ENCODE measurements at places on chromosomes 11 and 22.

GRCh38 chr11:2942872-2943710 is 13.9 kb upstream of the PHLDA2 start:
- no peak for DNase-seq

DNA sequence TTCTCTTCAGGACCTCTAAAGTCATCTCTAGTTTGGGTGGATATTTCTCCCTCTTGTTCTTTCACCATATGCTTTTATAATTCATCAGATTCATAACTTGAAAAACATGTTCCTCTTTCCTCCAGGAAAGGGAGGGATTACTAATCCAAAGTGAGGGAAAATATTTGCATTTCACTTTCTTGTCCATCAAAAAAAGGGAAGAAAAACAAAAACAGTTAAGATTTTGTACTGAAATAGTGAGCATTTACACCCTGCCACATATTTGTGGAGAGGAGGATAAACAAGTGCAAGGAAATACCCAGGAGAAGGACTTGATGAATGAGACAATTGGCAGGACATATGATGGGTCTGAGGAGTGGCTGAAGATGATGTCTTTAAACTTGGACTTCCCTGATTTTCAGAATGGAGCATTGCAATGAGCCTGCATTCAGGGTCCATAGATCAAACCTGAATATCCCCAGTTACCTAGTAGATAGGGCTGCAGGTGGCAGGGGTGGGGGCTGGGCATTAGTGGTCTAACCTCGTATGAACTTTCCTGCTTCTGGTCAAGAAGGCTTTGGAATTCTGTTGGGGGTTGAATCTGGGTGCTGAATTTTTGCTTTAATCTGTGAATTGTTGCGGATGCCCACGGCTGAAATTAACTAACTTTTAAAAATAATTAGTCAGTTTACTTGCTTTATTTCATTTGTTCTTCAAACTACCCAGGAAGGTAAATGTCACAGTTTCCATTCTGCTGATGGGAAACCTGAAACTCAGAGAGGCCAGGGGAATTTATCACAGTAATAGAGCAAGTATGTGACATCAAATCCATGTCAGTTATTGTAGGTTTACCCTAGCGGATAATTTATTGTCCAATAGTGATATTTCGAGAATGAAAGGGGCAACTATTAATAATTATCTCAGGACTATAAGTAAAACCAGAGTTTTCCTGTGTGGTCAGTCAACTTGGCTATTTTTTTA is 36.9 kb upstream of the TMEM123 start:
- no peak for DNase-seq

DNA sequence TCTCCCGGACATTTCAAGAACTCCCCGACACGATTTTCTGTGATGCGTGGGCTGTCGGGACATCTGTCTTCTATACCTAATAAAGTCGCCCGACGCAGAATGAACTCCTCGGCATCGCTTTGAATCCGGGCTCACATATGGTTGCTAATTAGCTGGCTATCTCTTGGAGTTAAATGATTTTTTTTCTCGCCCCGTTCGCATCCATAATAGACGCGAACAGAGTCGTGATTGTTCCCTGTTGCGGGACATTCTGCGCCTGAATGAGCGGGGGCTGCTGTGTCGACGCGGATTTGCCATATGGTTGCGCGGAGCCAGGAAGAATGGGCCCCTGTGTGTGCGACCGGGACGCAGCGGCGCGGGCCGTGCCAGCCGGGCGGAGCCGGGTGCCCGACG is 16.4 kb downstream of the CDKN1C start:
- DNase-seq: no peak

GRCh38 chr11:120012245-120012644 is 125.7 kb downstream of the TRIM29 start:
- no peak for DNase-seq

GRCh38 chr11:96798445-96798844 is 408.6 kb downstream of the JRKL start:
- no peak for DNase-seq

- DNase-seq: no peak
Measured at GRCh38 chr22:36910461-36910860, 3.0 kb upstream of the CSF2RB start.

DNA sequence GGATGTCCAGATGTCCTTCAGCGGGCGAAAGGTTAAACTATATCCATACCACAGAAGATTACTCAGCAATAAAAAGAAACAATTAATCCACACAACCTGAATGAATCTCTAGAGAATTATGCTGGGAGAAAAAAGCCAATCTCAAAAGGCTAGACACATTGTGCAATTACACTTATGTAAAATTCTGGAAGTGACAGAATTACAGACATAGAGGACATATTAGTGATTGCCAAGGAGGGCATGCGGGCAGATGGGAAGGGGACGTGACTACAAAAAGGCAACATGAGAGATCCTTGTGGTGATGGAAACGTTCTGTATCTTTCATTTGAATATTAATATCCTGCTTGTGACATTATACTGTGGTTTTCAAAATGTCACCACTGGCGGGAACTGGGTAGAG is 103.5 kb upstream of the BMAL1 start:
- DNase-seq: no peak

GRCh38 chr11:2824851-2825250 is 60.7 kb downstream of the CDKN1C start:
- DNase-seq: no peak

- DNase-seq: no peak
Measured at GRCh38 chr11:69094111-69094914, 45.6 kb downstream of the TPCN2 start.

- no peak for DNase-seq
Measured at GRCh38 chr11:64364911-64365310, 5.9 kb downstream of the RPS6KA4 start.

DNA sequence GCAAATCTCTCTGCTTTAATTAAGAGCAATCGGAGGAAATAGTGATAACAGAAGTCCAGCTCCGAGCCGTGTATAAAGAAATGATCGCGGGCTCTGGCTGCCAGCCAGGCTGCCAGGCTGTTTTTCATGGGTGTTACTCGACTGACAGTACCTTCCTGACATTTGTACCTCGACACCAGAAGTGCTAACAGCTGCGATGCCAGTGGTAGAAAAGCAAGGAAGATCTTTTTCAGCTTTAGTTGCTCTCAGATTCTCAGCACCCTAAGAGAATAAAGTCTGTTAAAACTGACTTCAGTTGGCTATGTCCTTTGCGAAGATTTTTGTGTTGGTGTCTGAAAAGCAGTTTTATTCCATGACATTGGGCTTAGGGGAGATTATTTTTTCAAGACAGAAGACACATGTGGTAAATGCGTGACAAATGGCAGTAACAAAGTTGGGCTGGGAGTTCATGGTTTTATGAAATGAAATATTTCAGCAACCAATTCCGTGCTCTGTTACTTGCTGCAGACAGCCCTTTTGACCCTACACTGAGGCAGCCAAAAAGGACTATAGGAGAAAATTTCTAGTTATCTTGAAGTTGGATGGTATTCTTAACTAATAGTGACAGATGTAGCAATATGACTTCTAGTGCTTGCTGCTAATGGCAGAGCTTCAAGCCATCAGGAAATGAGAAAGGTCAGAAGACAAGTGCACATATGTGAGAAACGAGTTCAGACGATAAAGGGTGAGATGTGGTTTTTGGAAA is 296.2 kb downstream of the CNTN5 start:
- peak; percentile 20 for DNase-seq

DNA sequence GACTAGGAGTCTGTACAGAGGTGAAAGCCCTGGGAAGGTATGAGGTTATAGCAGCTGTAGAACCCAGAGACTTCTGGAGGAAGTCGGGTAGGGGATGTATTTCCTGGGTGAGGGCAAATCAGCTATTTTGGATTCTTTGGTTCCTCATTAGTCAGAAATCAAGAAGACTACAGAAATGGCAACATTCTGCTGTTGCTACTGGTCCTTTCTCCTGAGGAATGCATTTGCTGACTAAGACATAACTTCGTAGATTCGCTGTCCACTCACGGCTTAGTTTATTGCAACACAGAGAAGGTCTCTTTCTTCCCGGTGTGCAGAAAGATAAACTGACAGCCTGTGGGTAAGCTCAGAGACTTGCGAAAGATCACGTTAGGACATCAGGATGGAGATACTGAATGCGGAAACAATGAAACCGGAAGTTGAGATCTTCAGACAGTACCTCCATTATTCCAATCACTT is 25.3 kb upstream of the SESN3 start:
- DNase-seq: peak; percentile 45

- DNase-seq: peak; percentile 19
Measured at GRCh38 chr11:87966694-87967093, 208.5 kb downstream of the RAB38 start.

- DNase-seq: no peak
Measured at GRCh38 chr11:120709808-120710207, 198.3 kb downstream of the GRIK4 start.

- DNase-seq: no peak
Measured at GRCh38 chr22:46933040-46933930, 170.8 kb downstream of the TBC1D22A start.

- DNase-seq: no peak
Measured at GRCh38 chr22:21585389-21585788, 17.9 kb downstream of the UBE2L3 start.

DNA sequence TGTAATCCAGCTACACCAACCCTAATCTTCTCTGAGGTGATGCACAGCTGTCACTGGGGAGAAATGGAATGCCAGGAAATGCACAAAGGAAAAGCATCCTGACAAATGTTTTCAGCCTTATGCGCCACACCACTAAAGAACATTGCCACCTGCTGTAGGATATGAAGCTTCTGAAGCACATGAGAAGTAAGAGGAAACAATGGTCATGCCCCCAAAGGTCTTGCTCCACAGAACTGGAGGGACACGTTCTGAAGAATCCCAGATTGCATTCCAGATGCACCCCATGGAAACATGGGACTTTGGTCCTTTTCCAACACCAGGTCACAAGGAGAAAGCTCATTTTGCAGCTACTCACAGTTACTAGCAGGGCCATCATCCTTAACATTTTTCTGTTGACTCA is 48.7 kb upstream of the ZBED5 start:
- DNase-seq: peak; percentile 61

GRCh38 chr11:134566311-134566710 is 154.3 kb upstream of the B3GAT1 start:
- DNase-seq: no peak

DNA sequence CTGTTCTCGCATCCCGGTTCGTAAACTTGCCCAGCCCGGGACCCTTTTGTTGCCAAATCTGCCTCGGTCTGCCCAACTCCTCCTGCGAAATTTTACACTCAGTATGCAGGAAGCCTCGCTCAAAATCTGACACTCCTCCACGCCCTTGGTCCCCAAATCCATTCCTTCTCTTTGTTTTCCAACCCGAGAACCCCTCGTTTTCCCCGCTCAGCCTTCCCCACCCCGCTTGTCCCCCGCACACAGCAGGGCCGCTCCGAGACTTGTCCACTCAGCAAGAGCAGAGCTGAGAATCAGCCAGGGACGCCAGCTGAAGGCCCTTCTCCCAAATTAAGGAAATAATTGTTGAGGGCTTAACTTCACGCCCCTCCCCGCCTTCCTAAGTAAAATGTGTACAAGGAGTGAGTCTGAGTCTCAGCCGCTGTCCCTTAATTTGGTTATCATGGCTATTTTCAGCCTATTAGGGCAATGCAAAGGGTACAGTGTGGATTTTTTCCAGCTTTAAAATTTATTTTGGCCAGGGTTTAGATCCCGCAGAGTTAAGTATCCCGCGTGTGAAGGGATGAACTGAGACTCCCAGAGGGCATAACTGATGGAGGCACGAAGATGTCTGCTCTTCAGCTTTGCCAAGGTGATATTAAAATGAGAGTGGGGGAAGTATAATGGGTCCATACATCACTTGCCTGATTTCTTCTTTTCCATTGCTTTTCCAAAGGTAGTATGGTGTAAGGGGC is 581 bp upstream of the FBXO3 start:
- no peak for DNase-seq

GRCh38 chr22:32985899-32986765 is 72.0 kb downstream of the SYN3 start:
- DNase-seq: peak; percentile 87

DNA sequence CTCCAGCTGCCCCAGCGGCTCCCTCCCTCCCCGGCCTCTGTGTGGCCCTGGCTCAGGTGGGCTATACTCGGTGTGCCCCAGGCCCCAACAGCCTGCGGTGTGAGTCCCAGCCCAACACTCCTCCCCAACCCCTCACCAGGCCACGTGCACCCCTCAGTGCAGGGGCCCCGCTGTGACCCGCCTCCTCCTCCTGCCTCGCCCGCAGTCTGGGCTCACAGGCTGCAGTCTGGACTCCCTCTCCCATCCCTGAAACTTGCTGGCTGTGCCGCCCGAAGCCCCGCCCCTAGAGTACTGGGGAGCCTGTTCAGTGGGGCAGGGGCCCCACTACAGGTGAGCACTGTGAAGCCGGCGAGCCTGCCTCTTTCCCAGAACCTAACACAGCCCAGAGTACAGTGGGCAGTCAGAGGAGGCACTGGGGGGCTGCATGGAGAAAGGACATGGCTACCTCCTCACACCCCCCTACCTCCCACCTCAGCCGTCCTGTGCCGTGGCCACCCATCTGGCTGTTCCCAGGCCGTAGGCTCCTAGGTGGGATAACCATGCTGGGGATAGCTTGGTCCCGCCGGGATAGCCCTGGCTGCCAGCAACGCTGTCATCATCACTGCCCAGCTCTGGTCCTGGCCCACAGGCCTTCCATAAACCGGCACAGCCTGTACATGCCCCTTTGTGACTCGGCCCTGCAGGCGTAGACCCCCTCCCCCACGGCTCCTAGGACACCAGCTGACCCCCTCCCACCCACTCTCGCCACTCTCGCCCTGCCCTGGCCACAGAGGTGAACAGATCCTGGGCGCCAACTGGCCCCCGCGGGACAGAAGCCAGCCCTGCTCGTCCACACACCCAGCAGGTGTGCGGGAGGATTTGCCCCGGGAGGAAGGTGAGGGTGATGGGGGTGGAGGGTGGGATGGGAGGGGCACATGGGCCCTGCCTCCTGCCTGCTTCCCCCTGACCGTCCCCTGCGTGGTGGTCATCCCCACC is 29.7 kb downstream of the CELSR1 start:
- DNase-seq: no peak

- DNase-seq: no peak
Measured at GRCh38 chr11:64877390-64878222, 815 bp downstream of the EHD1 start.

DNA sequence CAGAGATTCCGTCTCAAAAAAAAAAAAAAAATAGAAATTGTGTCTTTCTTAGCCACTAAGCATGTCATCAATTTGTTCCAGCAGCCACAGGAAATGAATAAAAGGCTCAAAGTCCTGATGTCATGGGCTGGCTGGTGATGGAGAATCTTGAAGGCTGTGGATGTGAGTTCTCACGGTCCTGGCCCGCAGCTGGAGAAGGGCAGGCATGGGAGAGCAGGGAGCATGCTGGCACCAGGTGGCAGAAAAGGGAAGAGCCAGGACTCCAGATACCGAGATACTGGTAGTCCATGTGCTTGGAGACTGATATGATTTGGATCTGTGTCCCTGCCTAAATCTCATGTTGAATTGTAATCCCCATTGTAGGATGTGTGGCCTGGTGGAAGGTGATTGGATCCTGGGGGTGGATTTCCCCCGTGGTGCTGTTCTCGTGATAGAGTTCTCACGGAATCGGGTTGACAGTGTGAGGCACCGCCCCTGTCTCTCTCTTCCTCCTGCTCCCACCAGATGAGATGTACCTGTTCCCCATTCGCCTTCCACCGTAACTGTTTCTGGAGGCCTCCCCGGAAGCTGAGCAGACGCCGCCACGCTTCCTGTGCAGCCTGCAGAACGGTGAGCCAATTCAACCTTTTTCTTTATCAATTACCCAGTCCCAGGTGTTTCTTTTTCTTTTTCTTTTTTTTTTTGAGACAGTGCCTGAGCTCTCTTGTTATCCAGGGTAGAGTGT is 18.1 kb downstream of the MRGPRD start:
- no peak for DNase-seq

Data from cardiac fibroblast (primary cell).